Suppressor macrophage treated with lipopolysaccharide for 1 hour (primary cell): ENCODE measurements at places on chromosomes 12 and 14.

GRCh38 chr12:53217051-53217930 is 10.2 kb upstream of the ITGB7 start:
- DNase-seq, result peak; percentile 84

GRCh38 chr14:67436006-67436866 is 24.3 kb upstream of the PLEK2 start:
- DNase-seq, result no peak

DNA sequence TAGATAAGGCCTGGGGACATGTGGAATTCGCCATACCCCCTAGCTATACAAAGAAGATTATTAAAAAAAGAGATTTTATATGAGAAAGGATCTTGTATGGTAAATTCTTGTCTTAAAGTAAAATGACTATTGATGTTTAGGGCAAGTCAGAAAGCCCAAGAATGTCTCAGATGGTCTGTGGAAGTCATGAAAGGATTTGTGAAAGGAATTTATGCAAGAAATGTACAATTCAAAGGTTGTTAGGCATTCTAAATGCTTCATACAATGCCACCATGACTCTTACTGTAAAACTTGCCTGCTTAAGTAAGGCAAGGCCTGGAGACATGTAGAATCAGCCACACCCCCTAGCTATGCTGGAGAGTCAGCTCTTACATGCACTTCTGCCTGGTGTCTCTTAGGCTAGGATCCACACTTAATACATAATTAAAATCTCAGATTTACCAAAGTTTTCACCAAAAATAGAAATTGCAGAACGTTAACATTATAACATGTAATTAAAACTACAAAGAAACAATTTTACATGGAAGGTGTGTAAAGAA is 8.9 kb upstream of the ETNK1 start:
- no peak for DNase-seq

- DNase-seq, result no peak
These were observed 38.5 kb downstream of the PPP2R5E start for GRCh38 chr14:63504648-63505047.

DNA sequence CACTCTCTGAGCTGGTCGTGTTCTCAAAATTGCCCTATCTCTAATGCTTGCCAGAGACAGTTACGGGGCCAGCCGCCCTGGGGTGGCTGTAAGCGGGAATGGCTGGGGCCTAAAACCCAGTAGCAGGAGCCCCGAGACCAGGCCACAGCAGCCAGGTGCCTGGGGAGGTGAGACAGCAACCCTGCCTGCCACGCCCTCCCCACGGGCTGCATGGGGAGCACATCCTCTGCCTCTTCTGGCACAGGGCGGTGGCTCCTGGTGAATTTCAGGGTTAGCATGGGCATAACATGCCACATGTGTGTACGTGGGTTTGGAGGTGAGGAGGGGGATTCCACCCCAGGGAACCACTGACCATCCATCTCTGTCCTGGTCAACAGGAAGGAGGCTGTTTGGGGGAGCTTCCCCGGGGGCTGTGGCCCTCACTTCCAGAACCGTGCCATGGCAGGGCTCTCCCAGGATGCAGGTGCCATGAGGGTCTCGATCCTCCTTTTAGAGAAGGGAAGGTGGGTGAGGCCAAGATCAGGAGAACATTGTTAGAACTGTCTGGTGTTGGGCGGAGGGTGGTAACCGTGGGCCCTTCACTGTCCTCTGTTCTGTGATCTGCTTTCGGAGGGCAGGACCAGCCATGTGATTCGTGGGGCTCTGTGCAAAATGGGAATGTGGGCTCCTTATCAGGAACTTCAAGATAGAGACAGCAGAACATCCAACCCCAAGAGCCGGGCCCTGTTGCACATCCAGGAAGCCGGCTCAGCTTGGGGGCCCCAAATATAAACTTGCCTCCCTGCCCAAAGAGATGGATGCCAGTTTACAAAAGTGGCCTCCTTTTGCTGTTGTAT is 312.2 kb upstream of the DIO3 start:
- no peak for DNase-seq

GRCh38 chr12:104585448-104586055 is 128.8 kb downstream of the CHST11 start:
- no peak for DNase-seq
